ENCODE measurements at places on chromosomes 12 and 14. TPM values are rescaled to one million over a fixed set of nuclear protein-coding genes. Genes with fewer than 3 reads are reported as not detected.

ALX1 gene
- total RNA-seq = not detected

TCL1A gene
- not detected for total RNA-seq

RPGRIP1 gene
- not detected for total RNA-seq

CRADD gene
- 15.2 TPM for total RNA-seq

DLGAP5 gene
- 0.50 TPM for total RNA-seq

TRIAP1 gene
- total RNA-seq = 41.6 TPM

MAP1LC3B2 gene
- total RNA-seq = 1.5 TPM

SERPINA10 gene
- not detected for total RNA-seq

ANO6 gene
- 54.9 TPM for total RNA-seq

DNA sequence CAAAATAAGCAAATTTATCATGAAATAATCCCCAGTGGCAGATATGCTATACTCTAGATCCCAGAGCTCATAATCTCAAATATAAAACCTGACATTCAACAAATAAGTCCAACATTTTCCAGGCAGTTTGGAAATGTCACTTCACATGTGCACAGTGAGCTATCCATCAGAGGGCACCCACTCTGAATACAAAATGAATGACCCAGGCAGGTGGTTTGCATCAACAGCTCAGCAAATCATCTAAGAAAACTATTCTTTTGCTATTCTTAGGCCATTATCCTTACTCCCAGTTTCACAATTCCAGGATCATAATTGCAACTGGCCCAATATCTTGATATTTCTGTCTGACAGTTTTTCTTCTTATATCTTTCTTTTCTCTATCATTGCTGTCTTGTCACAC, 38.5 kb downstream of the TRIM9 start:
- DNase-seq = no peak

GRCh38 chr12:130778776-130779175, 60.3 kb downstream of the STX2 start:
- DNase-seq = no peak

- peak; percentile 57 for DNase-seq
Measured at GRCh38 chr12:50765095-50765911, 1.4 kb downstream of the ATF1 start.

DNA sequence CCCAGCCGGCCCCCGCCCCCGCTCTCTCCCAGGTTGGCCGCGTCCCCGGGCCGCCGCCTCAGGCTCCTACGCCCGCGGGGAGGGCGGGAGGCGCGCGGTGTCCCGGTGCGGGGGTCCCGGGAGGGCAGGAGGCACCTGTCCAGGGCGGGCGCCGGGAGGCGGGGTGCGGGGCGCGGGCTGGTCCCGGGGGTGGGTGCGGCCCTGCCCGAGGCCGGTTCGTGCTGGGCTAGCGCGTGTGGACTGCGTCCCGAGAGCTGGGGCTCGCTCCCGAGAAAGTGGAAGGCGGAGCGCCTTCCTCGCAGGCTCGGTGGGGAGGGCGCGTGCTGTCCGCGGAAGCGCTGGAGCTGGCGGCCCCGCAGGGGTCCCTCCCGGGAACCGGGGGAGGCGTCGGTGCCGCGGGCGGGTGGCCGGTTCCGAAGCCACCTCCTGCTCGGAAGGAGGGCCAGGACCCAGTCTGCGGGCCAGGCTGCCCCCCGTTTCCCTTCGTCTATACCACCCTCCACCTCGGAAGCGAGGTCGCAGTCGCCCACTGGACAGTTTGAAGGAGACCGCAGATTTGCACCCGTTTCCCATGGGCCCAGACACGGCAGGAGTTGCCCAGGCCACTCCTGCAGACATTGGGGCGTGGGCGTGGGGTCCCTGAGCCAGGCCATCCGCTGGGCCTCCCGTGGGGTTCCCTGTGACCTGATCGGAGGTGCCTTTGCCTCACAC, 636 bp downstream of the ZFYVE21 start:
- DNase-seq = no peak

DNA sequence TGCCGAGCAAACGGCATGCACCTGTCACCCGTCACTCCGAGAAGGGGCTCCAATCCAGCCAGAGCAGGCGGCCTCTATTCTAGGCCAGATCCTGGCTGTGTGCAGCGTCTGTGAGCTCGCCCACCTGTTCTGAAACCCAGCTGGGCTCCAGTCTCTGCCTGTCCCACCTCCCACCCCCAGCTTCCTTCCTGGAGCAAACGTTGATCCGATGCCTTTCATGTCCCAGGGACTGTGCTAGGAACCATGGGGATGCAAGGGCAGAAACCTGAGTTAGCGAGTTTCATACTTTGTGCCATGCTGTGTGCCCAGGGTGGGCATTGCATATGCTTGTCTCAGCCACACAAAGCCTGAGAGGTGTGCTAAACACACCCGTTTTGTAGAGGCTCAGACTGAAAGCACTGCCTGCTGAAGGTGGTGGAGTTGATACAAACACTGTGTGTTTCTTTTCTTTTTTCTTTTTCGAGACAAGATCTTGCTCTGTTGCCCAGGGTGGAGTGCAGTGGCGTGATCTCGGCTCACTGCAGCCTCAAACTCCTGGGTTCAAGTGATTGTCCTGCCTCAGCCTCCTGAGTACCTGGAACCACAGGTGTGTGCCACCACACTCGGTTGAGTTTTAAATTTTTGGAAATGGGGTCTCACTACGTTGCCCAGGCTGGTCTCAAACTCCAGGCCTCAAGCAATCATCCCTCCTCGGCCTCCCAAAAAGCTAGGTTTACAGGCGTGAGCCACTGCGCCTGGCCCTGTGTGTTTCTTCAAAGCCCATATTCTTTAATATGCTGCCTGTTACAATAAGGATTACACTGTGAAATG, 84.1 kb upstream of the MED13L start:
- no peak for DNase-seq

GRCh38 chr14:90198541-90199060, 57.8 kb upstream of the PSMC1 start:
- no peak for DNase-seq

- DNase-seq = no peak
Measured at GRCh38 chr14:41634286-41634685, 27.6 kb downstream of the LRFN5 start.

DNA sequence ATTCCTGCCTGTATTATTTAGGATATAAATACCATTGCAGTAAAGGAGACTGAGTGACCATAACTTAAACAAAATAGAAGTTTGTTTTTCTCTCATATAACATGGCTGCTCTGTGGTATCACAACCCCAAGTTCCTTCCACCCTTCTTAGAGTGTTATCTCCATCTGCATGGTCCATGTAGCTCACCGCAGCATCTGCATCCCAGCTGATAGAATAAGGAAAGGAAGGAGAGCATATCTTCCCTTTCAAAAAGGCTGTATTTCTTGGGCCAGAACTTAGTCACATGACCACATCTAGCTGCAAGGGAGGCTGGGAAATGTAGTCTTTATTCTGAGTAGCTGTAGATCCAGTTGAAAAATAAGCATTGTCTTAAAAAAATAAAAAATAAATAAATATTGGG, 184.8 kb upstream of the NUDT4 start:
- DNase-seq = no peak

DNA sequence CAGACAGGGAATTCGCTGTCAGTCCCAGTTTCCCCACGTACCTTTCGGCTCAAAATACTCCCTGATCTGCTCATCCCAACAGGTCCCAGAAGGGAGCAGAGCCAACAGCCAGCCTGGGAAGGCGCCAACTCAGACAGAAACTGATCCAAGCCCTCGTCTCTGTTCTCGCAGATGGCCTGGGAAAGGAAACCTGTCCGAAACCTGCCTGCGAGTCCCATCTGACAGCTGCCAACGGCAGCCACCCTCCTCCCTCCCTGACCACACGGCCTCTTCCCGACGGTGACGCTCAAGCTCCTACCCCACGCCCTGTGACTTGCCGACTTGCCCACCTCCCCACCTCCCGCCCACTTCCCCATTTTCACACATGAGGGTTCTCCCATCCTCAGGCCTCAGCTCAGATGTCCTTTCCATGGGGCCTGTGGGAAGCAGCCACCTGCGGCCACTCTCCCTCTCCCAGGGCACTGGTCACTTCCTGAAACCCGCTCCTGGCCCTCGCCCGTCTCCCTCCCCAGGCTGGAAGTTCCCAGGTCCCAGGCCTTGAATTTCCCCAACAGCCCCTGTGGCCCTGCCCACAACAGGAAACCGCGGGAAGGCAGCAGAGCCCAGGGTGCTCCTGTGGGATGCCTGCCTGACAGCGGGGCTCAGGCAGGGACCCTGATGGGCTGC, 60.9 kb upstream of the FBRSL1 start:
- DNase-seq = peak; percentile 30

GRCh38 chr12:24328261-24328660, 378.8 kb upstream of the SOX5 start:
- no peak for DNase-seq

- DNase-seq = peak; percentile 82
Measured at GRCh38 chr14:95260537-95261361, 59.0 kb downstream of the CLMN start.

DNA sequence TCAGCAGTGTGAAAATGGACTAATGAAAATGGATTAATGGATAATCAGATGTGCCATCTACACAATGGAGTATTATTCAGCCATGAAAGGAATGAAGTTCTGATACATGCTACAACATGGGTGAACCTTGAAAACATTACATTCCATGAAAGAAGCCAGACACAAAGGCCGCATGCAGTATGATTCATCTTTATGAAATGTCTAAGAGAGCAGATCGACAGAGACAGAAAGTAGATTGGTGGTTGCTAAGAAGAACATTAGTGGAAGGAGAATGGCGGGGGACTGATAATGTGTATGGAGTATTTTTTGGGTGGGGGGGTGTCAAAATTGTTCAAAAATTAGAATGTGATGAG, 47.3 kb downstream of the PRKAB1 start:
- peak; percentile 8 for DNase-seq

GRCh38 chr12:115818973-115819372, 458.5 kb downstream of the MED13L start:
- no peak for DNase-seq

DNA sequence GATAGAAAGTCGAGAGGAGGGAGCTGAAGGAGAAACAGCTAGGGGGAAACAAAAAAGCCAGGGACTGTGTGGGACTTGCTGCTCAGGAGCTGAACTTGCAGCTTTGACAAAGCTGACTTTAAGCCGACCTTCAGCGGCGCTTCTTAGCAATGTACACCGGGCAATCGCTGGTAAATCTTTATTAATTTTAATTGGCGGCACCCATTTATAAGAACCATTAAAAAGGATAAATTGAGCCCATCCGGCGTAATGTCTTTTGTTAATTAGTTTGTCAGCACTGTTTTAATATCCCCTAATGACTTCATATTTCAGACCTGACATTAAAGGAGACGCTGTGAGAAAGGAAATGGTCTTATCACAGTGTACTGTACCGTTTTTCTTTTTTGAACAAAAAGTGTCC, 86.2 kb upstream of the VASH1 start:
- DNase-seq = no peak

- no peak for DNase-seq
Measured at GRCh38 chr14:67436006-67436866, 24.3 kb upstream of the PLEK2 start.

DNA sequence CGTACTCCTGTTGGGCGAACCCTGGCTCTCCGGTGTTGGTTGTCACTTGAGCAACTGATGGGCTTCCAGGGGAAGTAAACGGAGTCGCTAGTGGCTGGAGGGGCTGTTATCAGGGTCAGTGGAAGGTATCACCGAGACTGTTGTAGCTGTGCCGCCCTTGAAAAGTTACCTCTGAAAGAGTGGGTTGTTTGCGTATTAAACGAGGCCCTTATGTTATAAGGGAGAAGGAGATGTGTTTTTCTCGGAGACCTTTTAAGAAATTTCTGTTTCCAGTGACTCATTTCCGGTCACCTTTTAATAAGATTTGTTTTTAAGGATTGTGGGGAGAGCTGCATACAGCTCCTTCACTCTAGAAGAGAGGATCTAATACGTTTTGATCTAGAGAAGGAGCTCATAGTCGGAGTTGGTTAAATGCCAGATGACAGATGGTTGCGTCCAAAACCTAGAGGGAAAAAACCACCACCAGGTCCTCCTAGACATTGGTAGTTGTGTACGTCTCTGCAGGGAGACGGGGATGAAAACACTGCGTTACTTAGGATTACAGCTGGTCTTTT, 750 bp upstream of the DBX2 start:
- DNase-seq = peak; percentile 5
